ENCODE measurements at places on chromosomes 12 and 14. TPM values are rescaled to one million over a fixed set of nuclear protein-coding genes. Genes with fewer than 3 reads are reported as not detected.

DNA sequence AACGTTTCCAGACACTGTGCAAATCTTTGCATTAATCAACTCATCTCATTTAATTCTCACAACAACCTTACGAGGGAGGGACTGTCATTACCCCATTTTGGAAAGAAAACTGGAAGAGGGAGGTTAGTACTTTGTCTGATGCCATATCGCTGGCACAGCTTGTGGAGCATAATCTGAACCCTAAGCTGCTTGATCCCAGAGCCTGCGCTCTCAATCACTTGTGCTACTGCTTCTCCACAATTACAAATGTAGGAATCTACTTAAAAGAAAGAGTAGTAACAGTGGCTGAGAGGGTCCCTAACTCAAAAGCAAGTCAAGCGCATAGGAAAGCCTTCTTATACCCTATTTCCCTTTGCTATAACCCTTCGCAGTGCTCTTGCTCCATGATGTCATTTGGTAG is 3.2 kb downstream of the EFS start:
- H3K27ac ChIP-seq, result peak overlapping the region; percentile 36
- H3K27me3 ChIP-seq, result no peaks in the 10 kb centered on the region
- H3K36me3 ChIP-seq, result peaks cover 4% of the 10 kb centered on the region
- no peaks in the 10 kb centered on the region for H3K4me1 ChIP-seq
- no peak for DNase-seq

Gene CFAP54
- polyA plus RNA-seq, result 0.07 TPM

Gene REM2
- polyA plus RNA-seq, result 0.60 TPM

Gene OLR1
- polyA plus RNA-seq, result 0.10 TPM

DNA sequence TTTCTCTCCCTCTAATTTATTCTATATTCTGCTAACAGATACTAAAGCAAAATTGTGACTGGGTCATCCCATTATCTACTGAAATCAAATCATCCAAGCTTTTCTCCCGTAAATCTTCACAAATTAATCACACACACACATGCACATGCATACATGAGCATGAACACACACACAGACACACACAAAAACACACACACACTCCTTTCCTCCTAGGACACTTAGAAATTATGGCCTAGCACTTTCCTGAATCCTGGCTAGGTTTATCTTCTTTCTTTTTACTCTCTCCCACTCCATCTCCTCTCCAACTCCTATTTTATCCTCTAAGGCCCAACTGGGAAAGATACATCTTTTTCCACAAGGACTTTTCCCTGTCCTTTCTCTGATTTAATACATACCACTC is 255.6 kb upstream of the G2E3 start:
- no peaks in the 10 kb centered on the region for H3K27me3 ChIP-seq
- no peak overlapping the region for H3K27ac ChIP-seq
- H3K36me3 ChIP-seq, result no peaks in the 10 kb centered on the region
- H3K4me1 ChIP-seq, result no peaks in the 10 kb centered on the region
- no peak overlapping the region for H3K4me3 ChIP-seq

- no peaks in the 10 kb centered on the region for H3K27me3 ChIP-seq
- H3K36me3 ChIP-seq, result no peaks in the 10 kb centered on the region
- no peaks in the 10 kb centered on the region for H3K4me1 ChIP-seq
- no peak overlapping the region for H3K27ac ChIP-seq
- no peak overlapping the region for H3K4me3 ChIP-seq
Measured at GRCh38 chr12:59396519-59396918, 199.3 kb upstream of the SLC16A7 start.

Gene RASAL1
- 5.1 TPM for polyA plus RNA-seq

Gene RIN3
- 6.0 TPM for polyA plus RNA-seq

Gene TESPA1
- 3.0 TPM for polyA plus RNA-seq

Gene PARPBP
- polyA plus RNA-seq, result 7.9 TPM

Gene NELL2
- 0.69 TPM for polyA plus RNA-seq

Gene HOXC4
- polyA plus RNA-seq, result not detected

GRCh38 chr12:67413577-67413976 is 144.4 kb downstream of the CAND1 start:
- no peaks in the 10 kb centered on the region for H3K27me3 ChIP-seq
- H3K27ac ChIP-seq, result no peak overlapping the region
- DNase-seq, result no peak
- no peaks in the 10 kb centered on the region for H3K36me3 ChIP-seq

Gene SYNJ2BP
- polyA plus RNA-seq, result 18.7 TPM

Gene ACSM4
- not detected for polyA plus RNA-seq

DNA sequence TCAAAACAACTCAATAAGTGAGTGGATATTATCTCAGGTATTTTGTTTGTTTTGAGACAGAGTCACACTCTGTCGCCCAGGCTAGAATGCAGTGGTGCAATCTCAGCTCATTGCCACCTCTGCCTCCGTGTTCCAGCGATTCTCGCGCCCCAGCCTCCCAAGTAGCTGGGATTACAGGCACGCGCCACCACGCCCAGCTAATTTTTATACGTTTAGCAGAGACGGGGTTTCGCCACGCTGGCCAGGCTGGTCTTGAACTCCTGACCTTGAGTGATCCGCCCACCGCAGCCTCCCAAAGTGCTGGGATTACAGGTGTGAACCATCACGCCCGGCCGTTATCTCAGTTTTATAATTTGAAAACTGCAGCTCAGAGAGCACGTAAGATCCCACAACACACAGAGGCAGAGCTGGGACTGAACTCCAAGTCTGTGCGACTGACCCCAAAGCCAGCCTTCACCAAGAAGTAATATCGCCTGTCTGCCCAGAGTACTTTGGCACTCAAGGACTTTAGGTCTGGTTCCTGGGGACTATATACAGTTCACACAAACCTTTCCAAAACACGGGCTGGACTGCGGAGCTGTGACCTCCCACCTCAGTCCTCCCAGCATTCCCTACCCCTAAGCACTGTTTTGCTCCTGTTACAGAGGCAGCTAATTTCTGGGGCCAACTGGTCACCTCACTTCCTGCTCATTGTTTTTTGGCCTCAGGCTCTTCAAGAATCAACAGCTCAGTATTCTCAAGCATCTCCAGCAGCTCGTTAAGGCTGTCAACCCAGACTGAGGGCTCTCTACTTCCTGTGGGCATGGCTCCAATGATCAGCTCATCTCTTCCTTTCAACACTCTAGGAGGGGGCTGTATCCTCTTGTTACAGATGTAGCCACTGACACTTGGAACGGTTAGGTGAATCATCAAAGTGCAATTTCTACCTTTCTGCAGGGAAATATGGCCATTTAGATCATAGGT is 22.5 kb downstream of the TESC start:
- no peaks in the 10 kb centered on the region for H3K4me1 ChIP-seq
- H3K27me3 ChIP-seq, result no peaks in the 10 kb centered on the region
- DNase-seq, result no peak
- no peak overlapping the region for H3K4me3 ChIP-seq

Data from sigmoid colon (tissue), 7 donors.